ENCODE measurements at places on chromosomes 16 and 17.

- DNase-seq = no peak
These were observed 1.0 kb downstream of the SLC46A1 start for GRCh38 chr17:28404812-28405570.

GRCh38 chr17:27408891-27409290 lies 47.4 kb upstream of the KSR1 start:
- no peak for DNase-seq

GRCh38 chr16:19710991-19711545 lies 7.0 kb downstream of the KNOP1 start:
- no peak for DNase-seq

- DNase-seq = peak; percentile 44
These were observed 804 bp downstream of the ATP6V0C start for GRCh38 chr16:2514333-2515179.

- DNase-seq = no peak
These were observed 3.2 kb downstream of the MAP1LC3B start for GRCh38 chr16:87395181-87395842.

- DNase-seq = no peak
These were observed 59.1 kb upstream of the IRX6 start for GRCh38 chr16:55264949-55265348.

DNA sequence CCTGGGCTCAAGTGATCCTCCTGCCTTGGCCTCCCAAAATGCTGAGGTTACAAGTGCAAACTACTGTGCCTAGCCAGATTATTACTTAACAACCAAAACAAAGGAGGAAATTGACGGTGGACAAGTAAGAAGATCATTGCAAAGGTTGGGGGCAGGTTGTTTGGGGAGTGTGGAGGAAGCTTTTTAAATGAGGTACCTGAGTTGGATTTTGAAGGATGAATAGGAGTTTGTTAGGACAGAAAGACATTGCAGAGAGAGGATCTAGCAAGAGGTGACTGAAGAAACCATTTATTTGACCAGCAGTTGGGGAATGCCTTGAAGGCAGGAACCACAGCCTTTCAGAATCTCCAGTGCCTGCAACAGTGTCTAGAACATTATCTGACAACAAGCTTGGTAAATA lies 51.3 kb downstream of the ABCC1 start:
- no peak for DNase-seq

DNA sequence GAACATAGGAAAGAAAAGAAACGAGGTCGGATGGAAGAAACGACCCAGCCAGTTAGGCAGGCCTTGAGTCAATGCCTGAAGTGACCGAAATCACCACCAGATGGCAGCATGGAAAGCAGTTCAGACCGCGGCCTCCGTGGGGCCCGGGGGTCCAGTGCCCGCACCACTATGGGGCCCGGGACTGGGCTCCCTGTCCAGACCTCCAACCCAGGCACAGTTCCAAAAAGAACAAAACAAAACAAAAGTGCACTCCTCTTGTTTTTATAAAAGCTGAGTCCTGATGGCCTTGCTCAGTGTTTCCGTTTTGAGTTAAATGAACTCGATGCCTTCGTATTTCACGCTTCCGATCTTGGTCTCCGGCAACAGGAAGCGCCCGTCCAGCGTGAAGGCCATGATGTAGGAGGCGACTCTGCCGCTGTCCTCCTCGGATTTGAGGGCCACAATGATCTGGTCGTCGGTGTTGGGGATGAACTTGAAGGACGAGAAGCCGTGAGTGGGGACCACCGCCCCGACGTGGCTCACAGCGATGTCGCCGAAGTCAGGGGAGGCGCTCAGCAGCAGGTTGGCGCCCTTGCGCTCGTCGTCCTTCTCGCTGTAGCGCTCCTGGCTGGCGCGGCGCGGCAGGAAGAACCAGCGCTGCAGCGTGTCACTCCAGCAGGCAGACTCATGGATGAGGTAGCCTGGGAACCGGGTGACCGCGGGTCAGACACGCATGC lies 13.7 kb upstream of the LGALS3BP start:
- DNase-seq = peak; percentile 53

- DNase-seq = no peak
These were observed 6.2 kb upstream of the CPSF4L start for GRCh38 chr17:73267648-73268537.

DNA sequence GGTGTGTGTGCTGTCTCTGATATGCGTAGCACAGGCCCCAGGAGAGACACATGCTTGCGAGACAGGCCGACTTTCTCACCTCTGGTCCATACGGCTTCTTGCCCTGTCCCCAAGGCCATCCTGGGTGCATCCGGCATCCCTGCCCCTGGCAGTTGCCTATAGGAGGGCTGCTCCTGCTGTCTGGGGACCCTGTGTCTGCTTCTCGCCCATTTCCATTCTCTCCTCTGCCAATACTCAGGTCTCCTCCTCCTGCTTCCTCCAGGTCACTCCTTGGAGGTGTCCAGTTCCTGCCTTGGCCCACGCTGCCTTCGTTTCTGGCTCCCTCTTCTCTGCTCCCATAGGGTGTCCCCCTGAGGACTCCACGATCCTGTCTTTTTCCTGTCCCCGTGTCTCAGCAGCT lies 89.0 kb downstream of the DNAH17 start:
- DNase-seq = no peak

DNA sequence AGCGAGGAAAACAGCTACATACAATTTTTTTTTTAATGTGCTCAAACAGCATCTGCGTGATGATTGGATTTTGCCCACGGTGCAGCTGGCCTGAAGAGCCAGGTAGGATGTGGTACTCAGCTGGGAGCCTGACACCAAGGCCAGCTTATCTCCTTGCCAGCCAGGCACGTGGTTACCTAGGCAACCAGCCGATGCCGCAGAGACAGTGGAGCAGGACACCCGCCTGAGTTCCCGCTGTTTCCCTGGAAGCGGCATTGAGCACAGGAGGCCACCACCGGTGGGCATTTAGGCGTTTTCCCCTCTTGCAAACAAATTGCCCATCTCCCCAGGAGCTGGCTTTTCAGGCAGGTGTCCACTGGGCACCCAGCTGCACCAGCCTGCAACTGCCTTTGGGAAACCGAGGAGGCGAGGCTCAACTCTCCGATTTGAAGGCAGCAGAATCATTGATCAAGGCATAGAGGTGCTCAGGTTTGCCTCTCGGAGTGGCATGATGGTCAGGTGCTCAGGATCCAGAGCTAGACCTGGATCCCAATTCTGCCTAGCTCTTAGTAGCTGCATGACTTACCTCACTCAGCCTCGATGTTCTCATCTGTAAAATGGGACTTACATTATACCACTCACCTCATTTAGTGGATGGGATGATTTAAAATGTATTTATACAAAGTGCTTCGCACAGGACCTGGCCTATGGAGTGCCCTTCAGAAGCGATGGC lies 137.5 kb upstream of the PLCG2 start:
- no peak for DNase-seq

DNA sequence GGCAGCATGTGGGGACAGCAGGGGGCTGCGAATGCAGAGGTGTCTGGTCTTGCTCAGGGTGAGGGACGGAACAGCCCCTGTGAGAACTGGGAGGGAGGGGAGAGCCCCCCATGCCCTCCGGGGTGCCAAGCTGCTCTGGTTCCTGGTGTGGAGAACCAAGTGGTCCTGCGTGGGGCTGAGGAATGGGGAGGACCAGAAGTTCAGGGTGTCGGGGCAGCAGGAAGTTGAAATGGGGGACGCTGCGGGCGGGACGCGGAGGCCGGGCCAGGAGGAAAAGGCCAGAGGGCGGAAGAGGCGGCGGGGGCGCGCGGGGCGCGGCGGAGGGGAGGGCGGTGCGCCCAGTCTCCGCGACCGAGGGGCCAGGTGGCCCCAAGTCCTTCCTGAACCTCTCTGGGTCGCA lies 3.6 kb downstream of the ALDH3A1 start:
- no peak for DNase-seq

DNA sequence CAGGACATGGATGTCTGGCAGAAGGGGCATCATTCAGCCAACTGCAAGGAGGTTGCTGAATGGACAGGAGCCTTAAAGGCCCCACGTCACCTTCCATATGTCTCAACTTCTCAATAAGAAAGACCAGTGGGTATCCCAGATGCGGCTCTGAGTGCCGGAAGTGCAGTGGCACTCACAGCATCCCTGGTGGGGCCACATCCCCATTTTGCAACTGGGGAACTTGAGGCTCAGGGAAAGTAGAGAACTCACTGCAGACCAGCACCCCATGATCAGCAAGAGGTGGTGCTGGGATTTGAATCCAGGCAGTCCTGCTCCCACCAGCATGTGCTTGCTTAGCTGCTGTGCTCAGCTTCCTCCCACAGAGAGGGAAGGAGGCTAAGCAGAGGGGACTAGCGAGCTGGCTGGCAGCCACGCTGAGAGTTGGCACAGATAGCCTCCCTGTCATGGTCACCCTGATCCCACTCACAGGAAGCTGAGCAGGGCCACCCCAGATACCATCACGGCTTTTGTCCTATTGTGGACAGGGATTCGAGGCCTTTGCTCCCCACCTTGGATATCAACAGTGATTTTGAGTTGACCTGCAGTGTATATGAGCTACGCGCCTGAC lies 294.2 kb upstream of the FOXF1 start:
- no peak for DNase-seq

GRCh38 chr16:85720302-85720637 lies 30.6 kb downstream of the C16orf74 start:
- DNase-seq = no peak

DNA sequence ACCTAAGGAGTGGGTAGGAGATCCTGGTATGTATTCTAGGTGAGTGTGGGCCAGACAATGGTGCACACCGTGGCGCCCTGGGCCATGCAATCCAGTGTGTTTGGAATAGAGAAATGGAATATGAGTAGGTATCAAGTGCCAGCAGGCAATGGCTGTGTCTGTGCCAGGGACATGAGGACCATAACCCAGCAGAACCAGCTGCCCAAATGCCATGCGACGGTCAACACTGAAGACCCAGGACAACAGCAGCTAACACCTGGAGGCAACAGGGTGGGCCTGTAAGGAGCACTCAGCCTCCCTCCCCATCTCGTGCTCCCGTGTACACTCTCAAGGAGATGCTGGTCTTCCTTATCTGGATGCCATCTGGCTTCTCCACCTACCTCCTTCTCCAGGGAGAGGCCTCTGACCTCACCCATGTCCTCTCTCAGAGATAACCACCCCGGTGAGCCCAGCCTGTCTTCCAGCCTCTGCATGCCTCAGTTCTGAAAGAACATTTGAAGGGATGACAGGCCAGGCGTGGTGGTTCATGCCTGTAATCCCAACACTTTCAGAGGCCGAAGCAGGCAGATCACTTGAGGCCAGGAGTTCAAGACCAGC lies 750 bp upstream of the GSDMB start:
- DNase-seq = no peak

DNA sequence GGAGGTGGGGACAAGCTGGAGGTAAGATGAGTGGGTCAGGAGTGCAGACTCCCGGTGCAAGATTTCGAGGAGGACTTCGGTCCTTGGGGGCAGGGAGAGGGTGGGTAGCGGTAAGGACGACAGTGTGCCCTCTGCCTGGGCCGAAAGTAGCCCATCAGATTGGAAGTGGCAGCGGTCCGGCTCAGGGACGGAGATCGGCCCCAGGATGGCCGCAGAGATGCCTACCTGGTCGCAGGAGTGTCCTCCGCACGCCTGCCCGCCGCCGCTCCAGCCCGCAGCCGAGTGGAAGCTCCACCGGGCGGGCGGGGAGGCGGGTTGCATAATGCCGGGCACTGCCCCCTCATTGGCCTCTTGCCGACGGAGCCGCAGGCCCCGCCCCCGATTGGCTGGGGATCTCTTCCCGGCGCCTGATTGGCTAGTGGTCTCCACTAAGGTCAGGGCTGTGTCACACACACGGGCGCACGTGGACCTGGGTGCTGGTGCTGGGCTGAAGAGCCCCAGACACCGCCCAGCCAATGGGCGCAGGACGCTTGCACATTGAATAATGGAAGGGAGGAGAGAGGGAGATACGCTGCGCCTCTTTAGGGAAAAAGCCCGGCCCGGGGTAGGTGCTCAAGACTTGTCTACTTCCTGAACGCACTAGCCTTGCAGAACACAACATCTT lies at the start of gene PER1:
TSS of gene PER1 (minus strand) at position 293 of the 664 bp plus-strand sequence. CDS start 1,698 bp downstream, outside the sequence.
- DNase-seq = peak; percentile 80

- DNase-seq = peak; percentile 64
These were observed at the start of gene SEPTIN1 for GRCh38 chr16:30382111-30382881. TSS of gene SEPTIN1 (minus strand) at chr16:30382561. CDS start at chr16:30382542, 19 bp downstream.

DNA sequence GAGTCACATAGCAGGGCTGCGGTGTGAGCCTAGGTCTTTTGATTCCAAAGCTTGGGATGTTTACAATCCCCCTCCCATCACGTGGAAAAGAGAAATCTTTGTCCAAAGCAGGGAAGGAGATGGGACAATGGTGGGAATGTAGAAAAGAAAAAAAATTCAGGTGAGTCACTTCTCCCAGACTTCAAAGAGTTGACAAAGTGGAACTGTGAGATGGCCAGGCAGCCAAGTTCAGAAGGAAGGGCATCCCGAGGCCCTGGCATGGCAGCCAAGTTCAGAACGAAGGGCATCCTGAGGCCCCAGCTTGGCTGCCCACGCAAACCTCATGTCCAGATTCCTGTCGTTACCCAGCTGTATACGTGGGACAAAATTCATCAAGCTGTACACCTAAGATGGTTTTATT lies 47.5 kb downstream of the FOXL1 start:
- no peak for DNase-seq

DNA sequence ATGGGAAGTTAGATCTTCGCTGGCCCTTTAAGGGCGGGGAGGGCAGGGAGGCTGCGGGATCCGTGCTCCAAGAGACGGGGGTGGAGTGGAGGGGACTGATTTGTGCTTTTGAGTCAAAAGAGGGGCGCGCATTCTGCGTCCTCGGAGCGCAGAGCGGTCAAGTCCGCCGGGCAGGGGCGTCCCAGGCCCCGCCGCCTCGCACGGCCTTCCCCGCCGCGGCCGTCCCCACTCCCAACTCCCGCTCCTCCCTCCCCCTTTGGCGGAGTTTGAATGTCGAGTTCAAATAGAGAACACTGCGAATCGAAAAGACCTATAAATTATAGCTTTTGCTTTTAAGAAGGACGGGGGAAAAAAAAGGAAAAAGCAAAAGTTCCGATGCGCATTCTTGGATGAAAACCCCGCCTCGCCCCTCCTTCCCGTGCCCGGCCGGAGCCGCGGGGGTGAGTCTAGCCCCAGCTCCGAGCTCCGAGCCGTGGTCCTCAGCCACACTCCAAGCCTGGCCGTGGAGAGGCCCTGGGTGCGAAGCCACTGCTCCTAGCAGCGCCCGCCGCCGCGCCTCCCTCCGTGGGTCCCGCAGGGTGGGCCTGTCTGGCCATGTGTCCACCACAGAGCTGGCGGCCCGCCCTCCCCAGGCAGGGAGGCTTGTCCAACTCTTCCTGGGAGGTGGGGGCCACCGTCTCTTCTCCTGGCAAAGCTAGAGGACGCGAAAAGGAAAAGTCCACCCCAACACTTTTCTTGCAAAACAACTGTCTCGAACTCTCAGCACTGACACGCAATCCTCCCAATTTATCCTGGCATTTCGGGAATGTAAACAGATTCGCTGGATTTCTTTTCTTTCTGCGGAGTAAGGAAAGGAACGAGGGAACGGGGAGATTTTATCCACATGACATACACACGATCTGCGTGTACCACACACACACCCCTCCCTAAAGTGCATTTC lies 3.6 kb downstream of the CBX8 start:
- no peak for DNase-seq

DNA sequence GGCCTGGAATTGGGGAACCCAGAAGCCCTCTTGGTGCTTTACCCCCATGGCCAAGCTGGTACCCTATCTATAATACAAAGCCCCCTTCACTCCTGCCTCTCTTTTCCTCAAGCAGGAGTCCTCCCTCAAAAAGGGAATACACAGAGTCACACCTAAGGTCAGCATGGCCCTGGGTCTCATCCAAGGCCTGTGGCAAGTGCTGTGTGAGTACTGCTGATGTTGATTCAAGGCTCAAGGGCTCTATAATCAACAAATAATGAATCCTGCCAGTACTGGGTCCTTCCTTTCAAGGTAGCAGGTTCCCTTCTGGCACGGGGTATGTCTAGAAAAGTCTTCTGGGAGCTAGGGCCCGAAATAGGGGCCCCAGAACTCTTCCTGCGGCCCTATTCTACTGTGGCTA lies 187.3 kb downstream of the CYB561 start:
- DNase-seq = no peak
